ENCODE measurements at places on chromosomes 11 and 22. TPM values are rescaled to one million over a fixed set of nuclear protein-coding genes. Genes with fewer than 3 reads are reported as not detected.

DNA sequence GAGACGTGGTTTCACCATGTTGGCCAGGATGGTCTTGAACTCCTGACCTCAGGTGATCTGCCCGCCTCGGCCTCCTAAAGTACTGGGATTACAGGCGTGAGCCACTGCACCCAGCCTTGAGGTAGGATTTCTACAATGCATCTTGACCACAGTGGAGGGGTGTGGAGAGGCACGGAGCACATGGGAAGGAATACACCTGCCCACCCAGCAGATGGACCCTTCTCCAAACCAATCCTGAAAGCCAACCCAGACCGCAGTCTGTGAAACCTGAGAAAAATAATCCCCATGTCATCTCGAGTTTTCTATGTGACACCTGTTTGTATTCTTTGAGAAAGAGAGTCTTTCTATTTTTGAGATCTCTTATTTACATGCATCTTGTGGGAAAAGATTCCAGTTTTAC lies 32.5 kb downstream of the LGR4 start:
- DNase-seq: no peak
- no peaks in the 10 kb centered on the region for H3K4me1 ChIP-seq
- H3K27ac ChIP-seq: no peak overlapping the region
- H3K27me3 ChIP-seq: no peaks in the 10 kb centered on the region
- H3K4me3 ChIP-seq: no peak overlapping the region

GRCh38 chr11:27250867-27251665 lies 111.9 kb downstream of the CCDC34 start:
- H3K27me3 ChIP-seq: no peaks in the 10 kb centered on the region
- H3K36me3 ChIP-seq: no peaks in the 10 kb centered on the region

- no peaks in the 10 kb centered on the region for H3K4me1 ChIP-seq
- no peaks in the 10 kb centered on the region for H3K27me3 ChIP-seq
- H3K36me3 ChIP-seq: no peaks in the 10 kb centered on the region
These were observed 345.7 kb upstream of the NARS2 start for GRCh38 chr11:78920329-78920728.

- H3K4me3 ChIP-seq: no peak overlapping the region
- no peak overlapping the region for H3K27ac ChIP-seq
- DNase-seq: peak; percentile 25
- H3K4me1 ChIP-seq: no peaks in the 10 kb centered on the region
- no peaks in the 10 kb centered on the region for H3K27me3 ChIP-seq
These were observed 54.7 kb downstream of the SMIM38 start for GRCh38 chr11:69210310-69211035.

DNA sequence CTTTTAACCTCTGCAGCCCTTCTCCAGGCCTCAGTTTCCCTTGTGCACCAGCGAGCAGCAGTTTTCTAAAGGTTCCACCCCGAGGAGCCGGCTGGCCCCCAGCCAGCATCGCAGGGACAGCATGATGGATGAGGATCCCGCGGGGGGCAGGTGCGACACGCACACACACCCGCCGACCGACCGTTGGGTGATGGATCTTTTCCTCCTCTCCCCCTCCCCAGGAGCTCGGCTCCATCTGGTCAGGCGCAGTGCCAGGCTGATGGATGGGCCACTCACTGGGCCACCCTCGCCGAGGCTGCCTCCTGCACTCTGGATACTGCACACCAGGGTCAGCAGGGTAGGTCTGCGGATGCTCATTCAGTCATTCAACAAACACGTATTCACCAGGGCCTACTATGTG lies 12.8 kb upstream of the CABP7 start:
- H3K4me1 ChIP-seq: no peaks in the 10 kb centered on the region
- H3K4me3 ChIP-seq: no peak overlapping the region
- DNase-seq: no peak
- H3K27me3 ChIP-seq: no peaks in the 10 kb centered on the region
- no peaks in the 10 kb centered on the region for H3K36me3 ChIP-seq

- no peaks in the 10 kb centered on the region for H3K27me3 ChIP-seq
- H3K36me3 ChIP-seq: peaks cover under 1% of the 10 kb centered on the region
- peak overlapping the region; percentile 97 for H3K27ac ChIP-seq
- H3K4me1 ChIP-seq: peaks cover 3% of the 10 kb centered on the region
These were observed 417 bp downstream of the HNRNPUL2 start for GRCh38 chr11:62726915-62727164.

DNA sequence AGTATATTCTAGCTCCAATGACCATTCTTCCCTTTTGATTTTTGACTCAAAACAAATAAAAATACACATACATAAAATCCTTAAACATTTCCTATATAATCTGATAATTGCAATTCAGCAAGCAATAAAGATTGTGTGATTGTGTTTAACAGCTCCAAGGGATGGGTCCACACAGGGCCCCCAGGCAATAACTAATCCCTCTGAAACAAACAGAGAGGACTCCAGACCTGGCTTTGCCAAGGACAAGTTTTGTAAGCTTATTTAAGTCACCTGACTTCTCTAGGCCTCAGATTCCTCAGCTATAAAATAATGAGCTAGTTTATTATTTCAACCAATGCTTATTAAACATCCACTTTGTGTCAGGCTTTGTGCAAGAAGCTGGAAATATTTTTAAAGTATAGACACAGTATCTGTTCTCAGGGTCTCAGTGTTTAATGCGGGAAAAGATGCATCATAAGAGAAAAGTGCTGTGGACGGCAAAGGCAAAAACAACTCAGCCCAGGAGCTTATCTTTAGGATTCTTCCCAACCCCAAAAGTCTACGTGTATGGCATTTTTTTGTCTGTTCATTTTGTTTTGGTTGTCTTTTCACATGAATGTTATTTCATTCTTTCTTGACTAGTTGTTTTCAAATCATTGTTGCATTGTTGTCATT lies 20.1 kb downstream of the FZD4 start:
- H3K4me1 ChIP-seq: peaks cover 2% of the 10 kb centered on the region
- DNase-seq: no peak
- H3K27me3 ChIP-seq: no peaks in the 10 kb centered on the region
- H3K36me3 ChIP-seq: no peaks in the 10 kb centered on the region
- H3K27ac ChIP-seq: no peak overlapping the region

DNA sequence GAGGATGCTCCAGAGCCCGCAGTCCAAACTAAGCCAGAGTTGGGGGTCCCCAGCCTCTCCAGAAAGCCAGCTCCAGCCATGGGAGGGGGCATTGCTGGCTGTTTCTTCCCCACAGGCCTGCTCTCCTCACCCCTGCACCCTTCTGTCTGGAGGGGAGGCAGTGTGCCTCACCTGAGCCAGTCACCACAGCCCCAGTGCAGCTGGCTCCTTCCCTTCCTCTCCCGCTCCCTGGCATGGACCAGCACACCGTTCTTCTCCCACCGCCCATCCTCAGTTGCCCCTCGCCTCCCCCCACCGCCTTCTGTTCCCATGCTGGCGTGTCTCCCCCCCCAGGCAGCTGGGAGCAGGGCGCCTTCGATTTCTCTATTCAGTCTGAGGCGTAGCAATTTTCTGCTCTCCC lies 110.5 kb upstream of the THY1 start:
- no peak overlapping the region for H3K4me3 ChIP-seq
- H3K4me1 ChIP-seq: no peaks in the 10 kb centered on the region
- DNase-seq: peak; percentile 9
- H3K27ac ChIP-seq: no peak overlapping the region
- no peaks in the 10 kb centered on the region for H3K36me3 ChIP-seq
- H3K27me3 ChIP-seq: no peaks in the 10 kb centered on the region

DNA sequence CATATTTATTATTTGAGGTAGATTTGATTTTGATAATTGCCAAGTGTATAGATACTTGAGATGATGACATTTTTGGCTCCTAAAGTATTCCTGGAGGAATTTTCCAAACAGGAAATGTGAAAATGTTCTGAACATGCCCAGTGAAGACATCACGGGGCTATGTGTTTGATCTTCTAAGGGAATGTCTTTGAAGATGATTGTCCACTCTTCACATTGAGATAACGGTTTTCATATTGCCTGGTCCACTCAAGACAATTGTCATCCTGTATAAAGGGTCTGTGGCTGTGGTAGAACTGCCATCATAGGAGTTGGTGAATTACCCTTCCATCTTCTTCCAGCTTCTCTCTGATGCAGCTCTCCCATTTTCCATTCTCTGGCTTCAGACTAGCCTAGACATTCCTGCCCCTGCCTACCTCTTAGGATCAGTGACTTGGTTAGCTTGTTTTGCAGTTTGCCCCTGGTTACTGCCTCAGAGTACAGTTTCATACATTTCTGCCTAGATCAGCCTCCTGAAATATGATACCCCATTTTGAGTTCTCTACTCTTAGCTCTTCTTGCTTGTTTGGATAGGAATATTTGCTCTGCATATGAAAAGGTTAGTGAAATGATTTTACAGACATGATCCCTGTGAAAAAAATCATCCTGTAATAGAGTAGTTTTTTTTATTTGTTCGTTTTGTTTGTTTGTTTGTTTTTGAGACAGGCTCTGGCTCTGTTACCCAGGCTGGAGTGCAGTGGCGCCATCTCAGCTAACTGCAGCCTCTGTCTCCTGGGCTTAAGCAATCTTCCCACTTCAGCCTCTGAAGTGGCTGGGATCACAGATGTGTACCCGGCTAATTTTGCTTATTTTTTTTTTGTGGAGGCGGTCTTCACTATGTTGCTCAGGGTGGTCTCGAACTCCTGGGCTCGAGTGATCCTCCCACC lies 111.4 kb upstream of the SORL1-AS1 start:
- no peaks in the 10 kb centered on the region for H3K27me3 ChIP-seq
- no peaks in the 10 kb centered on the region for H3K36me3 ChIP-seq

GRCh38 chr11:119618208-119618909 lies 110.6 kb downstream of the NECTIN1 start:
- H3K4me3 ChIP-seq: no peak overlapping the region
- H3K27me3 ChIP-seq: no peaks in the 10 kb centered on the region
- H3K4me1 ChIP-seq: no peaks in the 10 kb centered on the region
- H3K27ac ChIP-seq: no peak overlapping the region

- H3K27ac ChIP-seq: no peak overlapping the region
- DNase-seq: no peak
- no peaks in the 10 kb centered on the region for H3K27me3 ChIP-seq
- no peak overlapping the region for H3K4me3 ChIP-seq
These were observed 1064.9 kb upstream of the TENM4 start for GRCh38 chr11:80505771-80506170.

DNA sequence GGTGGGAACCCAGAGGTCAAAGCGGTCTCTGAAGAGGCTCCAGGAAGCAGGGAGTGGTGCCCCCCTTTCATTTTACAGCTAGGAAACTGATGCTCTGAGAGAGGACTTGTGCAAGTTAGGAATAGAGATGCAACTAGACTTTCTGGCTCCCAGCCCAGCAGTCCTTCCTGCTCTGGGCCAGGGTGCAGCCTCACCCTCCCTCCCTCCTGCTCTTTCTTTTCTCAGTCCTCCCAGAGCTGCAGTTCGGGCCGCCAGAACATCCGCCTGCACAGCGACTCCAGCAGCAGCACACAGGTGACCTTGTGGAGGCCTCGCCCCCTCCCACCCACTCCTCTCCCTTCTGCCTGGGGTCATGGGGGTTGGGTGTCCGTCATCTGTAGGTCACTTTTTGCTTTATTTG lies 51.5 kb downstream of the LHFPL7 start:
- no peak overlapping the region for H3K4me3 ChIP-seq
- H3K4me1 ChIP-seq: no peaks in the 10 kb centered on the region
- H3K27ac ChIP-seq: peak overlapping the region; percentile 90
- peak; percentile 62 for DNase-seq
- no peaks in the 10 kb centered on the region for H3K36me3 ChIP-seq

GRCh38 chr11:17778956-17779860 lies 44.6 kb downstream of the KCNC1 start:
- H3K36me3 ChIP-seq: no peaks in the 10 kb centered on the region
- DNase-seq: no peak
- no peaks in the 10 kb centered on the region for H3K27me3 ChIP-seq
- H3K4me3 ChIP-seq: no peak overlapping the region
- no peak overlapping the region for H3K27ac ChIP-seq
- no peaks in the 10 kb centered on the region for H3K4me1 ChIP-seq

GRCh38 chr11:83971063-83971462 lies 684.9 kb upstream of the CCDC90B start:
- H3K4me3 ChIP-seq: no peak overlapping the region
- no peaks in the 10 kb centered on the region for H3K4me1 ChIP-seq
- no peak overlapping the region for H3K27ac ChIP-seq
- no peaks in the 10 kb centered on the region for H3K36me3 ChIP-seq

DNA sequence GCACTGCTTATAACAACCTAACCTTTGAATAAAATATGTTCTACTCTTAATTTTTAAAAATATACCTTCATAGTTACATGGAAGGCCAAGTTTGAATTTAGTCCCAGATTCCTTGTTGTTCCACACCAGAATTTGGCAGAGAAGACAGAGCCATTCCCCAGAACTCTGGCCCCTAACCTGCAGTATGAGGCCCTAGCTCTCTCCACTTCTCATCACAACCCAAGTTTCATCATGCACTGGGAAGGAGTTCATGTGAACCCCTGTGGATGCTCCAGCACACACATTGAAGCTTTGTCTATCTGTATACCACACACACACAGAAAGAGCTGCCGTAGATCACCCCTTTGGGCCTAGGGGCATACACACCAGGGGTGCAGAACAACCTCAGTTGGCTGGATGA lies 10.6 kb upstream of the BBOX1 start:
- no peak for DNase-seq
- H3K27me3 ChIP-seq: no peaks in the 10 kb centered on the region
- no peaks in the 10 kb centered on the region for H3K4me1 ChIP-seq
- H3K36me3 ChIP-seq: no peaks in the 10 kb centered on the region
- H3K27ac ChIP-seq: no peak overlapping the region

- no peaks in the 10 kb centered on the region for H3K36me3 ChIP-seq
- H3K27ac ChIP-seq: no peak overlapping the region
- no peak for DNase-seq
These were observed 96.0 kb downstream of the WNT7B start for GRCh38 chr22:45880716-45881523.

- H3K4me1 ChIP-seq: no peaks in the 10 kb centered on the region
- H3K27me3 ChIP-seq: no peaks in the 10 kb centered on the region
- H3K4me3 ChIP-seq: no peak overlapping the region
- DNase-seq: no peak
- H3K36me3 ChIP-seq: no peaks in the 10 kb centered on the region
These were observed 2.8 kb upstream of the ROBO4 start for GRCh38 chr11:124900464-124900863.

DNA sequence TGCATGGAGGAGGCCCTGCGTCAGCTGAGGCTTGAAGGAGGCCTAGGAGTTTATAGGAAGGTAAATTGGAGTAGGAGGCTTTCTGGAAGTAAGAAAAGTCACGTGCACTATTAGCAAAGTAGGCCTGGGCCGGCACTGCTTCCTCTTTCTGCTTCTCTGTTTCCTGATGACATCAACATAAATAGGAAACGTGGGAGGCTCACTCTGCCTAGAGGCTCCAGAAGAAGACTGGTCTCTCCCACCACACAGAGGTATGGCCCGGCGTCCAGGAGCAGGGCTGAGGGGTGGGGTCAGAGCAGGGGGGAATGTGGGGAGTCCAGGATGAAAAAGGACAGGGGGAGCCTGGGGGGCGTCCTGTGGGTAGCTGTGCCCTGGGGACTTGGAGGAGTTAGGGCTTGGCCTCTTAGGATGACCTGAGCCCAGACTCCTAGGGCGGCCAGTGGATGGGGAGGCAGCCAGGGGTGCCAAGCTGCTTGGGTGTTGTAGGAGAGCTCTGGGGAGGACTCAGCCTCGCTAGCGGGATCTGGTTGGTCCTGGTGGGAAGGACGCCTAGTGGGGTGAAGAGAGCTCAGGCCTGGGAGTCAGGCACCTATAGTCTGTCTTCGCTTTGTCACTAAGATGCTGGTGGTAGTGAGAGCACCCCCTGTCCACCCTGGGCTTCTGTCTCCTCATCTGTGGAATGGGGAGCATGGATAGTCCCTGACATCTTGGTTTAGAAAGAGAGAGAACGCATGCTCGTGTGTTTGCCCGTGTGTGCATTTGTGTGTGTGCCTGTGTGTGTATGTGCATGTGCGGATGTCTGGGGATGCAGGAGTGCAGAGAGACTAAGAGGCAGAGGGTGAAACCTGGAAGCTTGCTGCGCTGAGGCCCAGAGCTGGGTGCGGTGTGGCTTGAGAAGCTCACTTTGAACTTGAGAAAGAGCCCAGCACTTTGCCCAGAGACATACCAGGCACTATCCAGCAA lies at the start of gene CSF2RB:
TSS of gene CSF2RB (plus strand) at position 202 of the 963 bp plus-strand sequence. CDS start 8,580 bp downstream, outside the sequence.
- H3K4me1 ChIP-seq: peaks cover 4% of the 10 kb centered on the region
- no peaks in the 10 kb centered on the region for H3K36me3 ChIP-seq
- peak within 1 kb of the TSS; percentile 43 for H3K4me3 ChIP-seq
- no peaks in the 10 kb centered on the region for H3K27me3 ChIP-seq

ANAPC15 gene
- total RNA-seq: 12.1 TPM

HPX gene
- total RNA-seq: 0.96 TPM

Measured in breast epithelium (tissue), 4 donors.